ENCODE measurements at places on chromosomes 1 and 21.

- DNase-seq: no peak
These were observed 54.7 kb downstream of the PACC1 start for GRCh38 chr1:212359794-212360479.

GRCh38 chr1:46747683-46748288 is 28.9 kb upstream of the EFCAB14 start:
- no peak for DNase-seq

DNA sequence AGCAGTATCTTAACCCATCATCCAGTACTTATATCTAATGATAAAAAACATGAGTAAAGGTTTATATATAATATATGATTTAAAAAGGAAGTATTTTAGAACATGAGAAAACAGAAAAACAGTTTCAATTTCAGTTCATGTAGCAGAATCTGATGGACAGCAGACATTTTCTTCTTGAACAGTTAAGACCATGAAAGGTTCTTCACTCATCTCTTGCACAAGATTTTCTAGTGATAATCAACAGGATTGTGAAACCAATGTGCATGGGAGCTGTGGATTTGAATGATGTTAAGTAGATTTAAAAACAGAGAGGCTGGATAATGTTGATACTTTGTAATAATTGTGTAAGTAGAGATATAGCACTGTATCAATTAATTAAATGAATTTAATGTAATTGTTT is 1297.6 kb downstream of the BRINP3 start:
- DNase-seq: no peak

DNA sequence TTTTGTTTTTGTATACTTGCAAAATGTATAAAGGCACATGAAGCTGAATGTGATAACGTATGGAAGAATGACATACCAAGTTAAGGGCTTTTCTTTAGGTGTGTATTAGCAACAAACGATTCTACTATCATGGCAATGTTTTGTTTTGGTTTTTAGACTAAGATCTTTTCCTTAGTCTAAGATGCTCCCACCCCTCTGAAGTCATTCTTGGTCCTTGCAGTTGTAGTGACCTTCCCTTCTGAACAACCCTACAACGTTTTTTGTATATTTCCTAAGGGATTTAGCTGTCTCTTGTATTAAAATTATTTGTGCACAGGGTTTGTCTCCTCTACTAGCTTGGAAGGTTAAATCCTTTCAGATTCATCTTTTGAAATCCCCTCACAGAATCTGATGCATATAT is 61.0 kb downstream of the SPAG17 start:
- DNase-seq: no peak

GRCh38 chr1:203463469-203464062 is 12.0 kb upstream of the PRELP start:
- DNase-seq: no peak

DNA sequence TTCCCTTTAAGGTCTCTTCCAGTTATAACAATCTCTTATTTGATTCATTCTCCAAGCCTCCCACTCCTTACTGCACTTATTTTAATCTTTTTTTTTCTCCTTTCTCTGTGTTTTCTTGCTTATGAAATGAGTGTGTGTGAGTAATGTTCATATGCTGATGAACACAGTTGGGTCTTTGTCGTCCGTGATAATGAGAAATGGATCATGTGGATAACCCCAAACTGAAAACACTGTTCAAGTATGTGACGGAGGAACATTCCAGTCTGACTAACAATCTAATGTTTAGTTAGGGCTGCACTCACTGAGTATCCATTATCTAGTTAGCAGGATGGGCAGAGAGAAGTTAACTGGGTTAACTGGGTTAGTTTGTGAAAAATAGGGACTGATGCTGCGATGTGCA is 253.1 kb upstream of the DUSP10 start:
- no peak for DNase-seq

- no peak for DNase-seq
These were observed 95.6 kb upstream of the F3 start for GRCh38 chr1:94637121-94637520.

DNA sequence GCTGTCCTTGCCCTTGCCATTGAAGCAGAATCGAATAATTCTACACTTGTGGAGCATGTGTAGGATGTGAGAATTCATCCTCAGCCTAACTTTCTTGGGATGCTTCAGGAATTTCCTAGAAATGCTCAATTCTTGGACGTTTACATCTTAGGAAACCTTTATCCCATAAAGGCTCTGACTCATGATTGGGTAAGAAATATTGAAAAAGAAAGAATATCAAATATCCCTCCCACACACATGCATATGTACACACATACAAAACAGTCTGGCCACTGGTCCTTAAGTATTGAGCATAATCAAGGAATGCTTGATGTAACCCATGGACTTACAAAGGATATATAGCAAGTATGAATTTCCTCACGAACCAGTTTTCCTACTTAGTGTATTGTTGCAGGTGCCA is 83.9 kb upstream of the IPO9 start:
- no peak for DNase-seq

Measured in T-helper 1 cell (primary cell).